NK-92 treated with Interleukin-12 subunit alpha and Interleukin-12 subunit beta, amount 100 ng/mL, for 24 hours (cell line): ENCODE measurements at places on chromosomes 16 and 17.

GRCh38 chr17:80346498-80347275 lies 68.3 kb upstream of the ENDOV start:
- no peak for DNase-seq

- DNase-seq = no peak
Measured at GRCh38 chr17:80225230-80225629, 5.0 kb downstream of the SLC26A11 start.

- DNase-seq = no peak
Measured at GRCh38 chr17:44074231-44074910, 3.8 kb downstream of the G6PC3 start.

GRCh38 chr16:53849585-53849984 lies 145.6 kb downstream of the FTO start:
- DNase-seq = no peak

GRCh38 chr16:57470711-57471110 lies 8.2 kb downstream of the POLR2C start:
- no peak for DNase-seq

DNA sequence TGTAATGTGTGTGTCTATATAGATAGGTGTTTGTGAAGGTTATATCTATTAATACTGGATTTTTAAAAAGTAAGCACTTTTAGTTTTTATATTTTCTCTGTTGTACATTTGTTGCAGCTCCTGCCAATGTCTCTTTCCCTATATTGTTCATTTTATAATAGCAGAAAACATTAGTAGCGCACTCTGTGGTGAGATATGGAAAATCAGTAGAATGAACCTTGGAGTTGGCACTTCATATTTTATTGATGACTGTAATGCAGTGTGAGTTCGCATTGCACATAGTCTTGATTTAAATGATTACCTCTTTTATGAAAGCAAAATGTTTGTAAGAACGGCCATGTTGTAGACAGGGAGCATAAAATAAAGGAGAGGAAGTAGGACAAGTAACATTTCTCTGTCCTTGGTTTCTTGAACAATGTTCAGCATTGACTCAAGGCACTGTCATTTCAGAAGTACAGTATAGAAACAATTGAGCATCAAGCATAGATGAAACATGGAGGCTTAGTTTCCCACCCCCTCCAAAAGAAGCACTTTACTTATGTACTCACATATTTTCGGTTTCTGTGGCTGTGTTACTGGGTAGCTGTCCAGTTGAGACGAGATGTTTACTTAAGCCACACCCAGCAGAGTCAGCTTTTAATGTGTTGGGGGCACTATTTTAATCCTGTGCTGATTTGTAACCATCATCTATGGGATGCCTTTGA lies 74.0 kb downstream of the TANC2 start:
- no peak for DNase-seq
